ENCODE measurements at places on chromosomes 2 and 18. TPM values are rescaled to one million over a fixed set of nuclear protein-coding genes. Genes with fewer than 3 reads are reported as not detected.

The LYG1 gene
- total RNA-seq, result 1.4 TPM

The ACTR1B gene
- total RNA-seq, result 60.7 TPM

The CD302 gene
- 109 TPM for total RNA-seq

The RBFA gene
- 18.0 TPM for total RNA-seq

The CNDP1 gene
- not detected for total RNA-seq

The PROM2 gene
- 6.0 TPM for total RNA-seq

The ABHD1 gene
- total RNA-seq, result 0.35 TPM

The PPIG gene
- total RNA-seq, result 50.5 TPM

The CDK5R2 gene
- total RNA-seq, result not detected

- no peak for DNase-seq
Measured at GRCh38 chr2:238920601-238921001, 72.7 kb downstream of the TWIST2 start.

GRCh38 chr2:230602562-230603230 is 109.9 kb upstream of the CAB39 start:
- DNase-seq, result no peak

DNA sequence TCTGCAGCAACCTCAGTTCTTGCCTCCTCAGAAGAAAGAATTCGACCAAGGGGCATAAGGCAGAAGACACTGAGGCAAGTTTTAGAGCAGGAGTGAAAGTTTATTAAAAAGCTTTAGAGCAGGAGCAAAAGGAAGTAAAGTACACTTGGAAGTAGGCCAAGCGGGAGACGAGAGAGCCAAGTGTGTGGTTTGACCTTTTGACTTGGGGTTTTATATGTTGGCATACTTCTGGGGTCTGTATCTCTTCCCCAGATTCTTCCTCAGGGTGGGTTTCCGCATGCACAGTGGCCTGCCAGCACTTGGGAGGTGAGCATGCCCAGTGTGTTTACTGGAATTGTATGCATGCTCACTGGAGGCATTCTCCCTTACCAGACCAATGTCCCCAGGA is 59.3 kb upstream of the ANKRD44 start:
- DNase-seq, result no peak

- DNase-seq, result no peak
Measured at GRCh38 chr2:238854246-238854645, 6.4 kb downstream of the TWIST2 start.

DNA sequence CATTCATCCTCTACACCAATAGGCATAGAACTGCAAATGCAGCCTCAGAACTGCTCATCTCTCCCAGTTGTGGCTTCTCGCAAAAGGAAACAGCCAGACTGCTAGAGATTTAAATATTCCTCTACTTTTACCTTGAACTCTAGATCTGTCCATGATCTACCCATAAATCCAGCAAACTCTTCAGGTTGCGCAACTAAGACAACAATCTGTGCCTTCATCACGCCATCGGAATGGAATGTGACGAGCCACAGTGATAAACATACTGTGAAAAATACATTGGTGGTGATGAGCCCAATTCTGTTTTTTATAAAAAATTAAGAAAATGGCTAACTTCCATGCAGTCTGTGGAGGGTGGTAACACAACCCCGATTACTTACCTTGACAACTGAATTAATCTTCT is 626.7 kb downstream of the LRRTM4 start:
- DNase-seq, result no peak

DNA sequence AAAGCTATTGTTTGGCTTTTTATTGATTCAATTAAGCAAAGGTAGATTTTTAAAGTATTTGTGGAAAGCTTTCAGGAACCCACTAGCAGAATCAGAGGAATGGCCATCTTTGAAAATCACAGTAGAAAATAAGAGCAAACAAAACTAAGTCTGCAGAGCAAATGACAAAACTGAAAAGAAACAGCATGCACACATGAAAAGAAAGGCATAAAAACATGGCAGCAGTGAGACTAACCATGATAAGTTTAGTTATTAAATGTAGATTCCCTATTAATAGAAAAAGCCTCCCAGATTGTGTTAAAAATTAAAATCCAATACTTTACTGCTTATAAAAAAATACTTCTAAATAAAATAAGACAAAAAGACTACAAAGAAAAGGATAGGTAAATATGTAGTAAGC is 9.1 kb upstream of the TLK1 start:
- no peak for DNase-seq

DNA sequence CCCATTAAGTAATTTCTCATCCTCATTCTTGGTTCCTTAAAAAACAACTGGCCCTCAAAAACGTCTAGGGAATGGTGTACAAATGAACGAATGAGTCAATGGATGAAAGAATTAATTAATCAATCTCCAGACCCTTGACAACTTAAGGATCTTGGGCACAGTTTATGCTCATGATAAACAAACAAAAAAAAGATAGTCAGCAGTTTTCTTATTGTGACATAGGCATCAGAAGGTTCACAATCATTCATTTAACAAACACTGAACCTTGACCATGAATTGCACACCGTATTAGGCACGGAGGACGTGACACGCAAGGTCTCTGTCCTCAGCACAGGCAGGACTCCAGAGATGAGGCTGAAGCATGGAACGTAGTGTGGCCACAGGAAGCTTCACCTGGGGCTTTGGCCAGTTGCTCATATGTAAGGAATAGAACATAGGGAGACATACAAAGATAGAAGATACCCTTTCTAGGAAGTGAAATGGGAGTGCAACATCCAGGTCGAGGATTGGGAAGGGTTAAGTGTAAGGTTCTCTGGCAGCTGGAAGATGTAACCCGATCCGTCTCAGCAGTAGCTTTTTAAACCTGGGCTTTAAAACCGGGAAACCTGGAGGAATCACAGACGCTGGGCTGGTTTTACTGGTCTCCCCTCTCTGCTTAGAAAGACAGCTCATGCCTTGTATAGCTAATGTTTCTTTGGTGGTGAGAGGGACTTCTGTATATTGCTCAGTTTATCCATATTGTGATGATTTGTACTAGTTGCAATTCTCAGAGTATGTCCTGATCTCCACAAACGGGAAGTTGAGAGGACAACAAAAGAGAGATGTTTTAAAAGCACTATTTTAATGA is 8.9 kb upstream of the LTBP1 start:
- DNase-seq, result no peak

DNA sequence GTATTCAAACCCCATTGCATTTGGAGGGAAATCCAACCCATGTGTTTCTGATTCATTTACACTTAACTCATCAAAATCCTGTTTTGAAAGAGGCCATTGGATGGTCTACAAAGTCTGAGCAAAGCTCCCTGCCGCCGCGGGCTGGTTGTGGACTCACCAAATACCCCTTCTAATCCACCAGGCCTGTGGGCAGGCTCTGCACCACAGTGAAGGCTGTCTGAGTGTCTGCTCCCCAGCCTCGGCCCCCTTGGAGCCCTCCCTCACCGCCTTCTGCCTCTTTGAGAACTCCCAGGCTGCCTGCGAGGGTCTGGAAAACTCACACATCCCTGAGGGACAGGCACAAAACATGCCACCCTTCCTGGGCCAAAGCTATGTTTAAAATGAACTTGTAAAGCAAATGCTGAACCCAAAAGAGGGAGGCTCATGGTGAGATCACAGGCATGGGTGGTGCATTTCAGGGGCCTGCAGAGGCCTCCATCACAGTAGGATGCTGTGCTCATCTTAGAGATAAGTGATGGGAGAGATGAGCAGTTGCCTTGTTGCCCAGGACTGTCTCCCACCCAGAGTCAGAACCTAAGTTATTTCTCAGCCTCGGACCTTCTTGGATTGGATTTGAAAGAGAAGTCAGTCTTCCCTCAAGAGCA is 225.0 kb downstream of the CYP26B1 start:
- peak; percentile 35 for DNase-seq

- DNase-seq, result no peak
Measured at GRCh38 chr2:67564626-67565025, 167.5 kb downstream of the ETAA1 start.

GRCh38 chr2:68151037-68151436 is 6.7 kb upstream of the PNO1 start:
- no peak for DNase-seq

GRCh38 chr2:30224151-30224550 is 7.2 kb upstream of the LBH start:
- DNase-seq, result no peak

DNA sequence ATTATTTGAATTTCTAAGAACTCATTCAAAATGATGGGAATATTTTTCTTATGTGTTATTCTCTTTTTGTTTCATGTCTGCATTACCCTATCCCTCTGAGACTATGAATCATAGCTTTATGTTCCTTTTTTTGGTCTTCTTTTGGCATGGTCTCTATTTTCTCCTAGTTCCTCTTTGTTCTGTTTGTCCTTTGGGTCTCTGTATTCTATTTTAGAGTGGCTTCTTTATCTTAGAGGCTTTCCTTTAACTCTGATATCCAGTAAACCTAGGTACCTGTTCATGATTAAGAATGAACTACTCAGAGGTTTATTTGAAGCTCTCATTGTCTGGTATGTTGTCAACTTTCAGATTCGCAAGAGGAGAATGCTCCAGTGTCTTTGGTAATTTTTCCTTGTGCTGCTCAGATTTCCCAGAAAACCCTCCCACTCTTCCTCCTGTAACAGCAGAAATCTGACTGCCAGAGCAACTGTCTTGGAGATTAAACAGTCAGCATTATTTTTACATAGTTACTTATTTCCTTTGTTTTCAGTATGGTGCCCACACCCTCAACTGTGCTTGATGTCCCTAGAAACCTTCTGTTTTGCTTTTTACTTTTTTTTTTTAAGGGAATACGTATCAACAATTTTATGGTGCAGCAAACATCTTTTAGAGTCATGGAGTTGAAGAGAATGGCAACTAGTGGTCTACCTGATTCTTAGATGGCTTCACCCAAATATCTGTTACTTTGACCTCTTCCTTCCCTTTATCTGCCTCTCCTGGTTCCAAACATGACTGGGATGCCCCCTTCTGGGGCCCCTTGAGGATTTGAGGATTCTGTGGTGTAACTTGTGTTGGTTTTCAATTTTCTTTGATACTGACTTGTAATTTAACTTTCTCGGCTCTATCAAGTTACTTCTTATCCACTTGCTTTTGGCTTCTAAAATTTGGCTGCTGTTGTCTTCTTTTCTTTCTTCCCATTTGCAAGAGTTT is 92.0 kb downstream of the DPP10 start:
- DNase-seq, result no peak

DNA sequence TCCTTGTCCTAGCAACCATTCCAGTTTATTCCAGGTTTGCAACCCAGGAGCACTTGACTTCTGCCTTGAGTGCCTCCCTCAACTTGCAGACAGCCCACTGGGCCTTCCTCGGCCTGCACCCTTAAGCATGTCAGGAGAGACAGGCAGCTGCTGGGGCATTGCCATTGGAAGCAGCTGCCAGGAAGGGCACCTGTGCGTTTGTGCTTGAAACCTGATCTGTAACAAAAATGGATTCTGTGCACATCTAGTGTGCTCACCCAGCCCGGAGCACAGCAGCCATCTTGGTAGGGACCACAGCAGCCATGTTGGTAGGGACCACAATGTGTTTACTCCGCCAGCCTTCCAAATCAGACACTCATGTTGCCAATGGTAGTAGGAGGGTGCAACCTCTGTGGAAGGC is 44.3 kb upstream of the GLI2 start:
- DNase-seq, result no peak

DNA sequence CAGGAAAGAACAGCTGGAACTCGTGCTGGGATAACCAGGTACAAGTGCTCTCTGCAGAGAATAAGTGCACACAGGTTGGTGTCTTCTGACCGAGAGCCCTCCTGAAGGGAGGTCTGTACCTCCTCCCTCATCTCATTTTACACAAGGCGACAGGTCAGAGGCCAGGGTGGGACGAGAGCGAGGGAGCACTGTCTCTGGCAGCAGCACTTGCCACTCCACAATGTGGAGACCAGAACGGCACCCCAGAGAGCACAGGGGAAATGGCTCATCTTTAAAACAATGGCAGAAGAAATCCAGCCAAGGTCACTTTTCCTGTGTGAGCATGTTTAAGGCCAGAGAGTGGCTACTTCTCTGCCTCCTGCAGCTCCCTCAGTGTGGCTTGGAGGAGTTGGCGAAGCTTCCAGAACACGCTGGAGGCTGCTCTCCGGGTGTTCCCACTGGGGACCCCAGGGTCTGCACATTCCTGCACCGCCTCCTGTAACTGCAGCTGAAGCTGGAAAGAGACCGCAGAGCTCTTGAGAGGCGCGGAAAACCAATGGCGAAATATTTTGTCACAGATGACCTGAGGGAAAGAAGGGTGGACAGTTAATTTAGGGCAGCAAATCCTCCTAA is 20.8 kb downstream of the DIPK1C start:
- no peak for DNase-seq

- DNase-seq, result no peak
Measured at GRCh38 chr2:236731767-236732580, 162.3 kb downstream of the ACKR3 start.

- DNase-seq, result no peak
Measured at GRCh38 chr2:42962508-42962953, 170.1 kb upstream of the HAAO start.

- no peak for DNase-seq
Measured at GRCh38 chr2:52676056-52676455, 1091.5 kb upstream of the CHAC2 start.

GRCh38 chr2:102120261-102120660 is 22.3 kb upstream of the IL1R1 start:
- DNase-seq, result no peak

DNA sequence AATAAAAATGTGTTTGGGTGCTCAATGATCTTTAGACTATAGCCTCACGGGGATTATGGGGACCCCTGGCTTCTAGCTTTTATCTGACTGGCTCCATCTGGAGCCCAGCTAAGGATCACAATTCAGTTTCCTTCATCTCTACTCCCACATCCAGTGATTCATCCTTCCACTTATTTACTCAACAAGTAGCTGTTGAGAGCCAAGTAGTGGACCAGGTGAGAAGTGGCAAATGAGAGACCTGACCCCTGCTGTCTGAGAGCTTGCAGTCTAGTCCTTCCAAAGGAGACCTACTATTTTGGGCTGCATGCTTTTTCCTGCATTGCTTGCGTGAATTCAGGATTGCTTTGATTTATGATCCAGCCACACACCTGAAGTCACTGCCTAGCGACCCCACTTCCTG is 10.7 kb upstream of the DSG3 start:
- no peak for DNase-seq

DNA sequence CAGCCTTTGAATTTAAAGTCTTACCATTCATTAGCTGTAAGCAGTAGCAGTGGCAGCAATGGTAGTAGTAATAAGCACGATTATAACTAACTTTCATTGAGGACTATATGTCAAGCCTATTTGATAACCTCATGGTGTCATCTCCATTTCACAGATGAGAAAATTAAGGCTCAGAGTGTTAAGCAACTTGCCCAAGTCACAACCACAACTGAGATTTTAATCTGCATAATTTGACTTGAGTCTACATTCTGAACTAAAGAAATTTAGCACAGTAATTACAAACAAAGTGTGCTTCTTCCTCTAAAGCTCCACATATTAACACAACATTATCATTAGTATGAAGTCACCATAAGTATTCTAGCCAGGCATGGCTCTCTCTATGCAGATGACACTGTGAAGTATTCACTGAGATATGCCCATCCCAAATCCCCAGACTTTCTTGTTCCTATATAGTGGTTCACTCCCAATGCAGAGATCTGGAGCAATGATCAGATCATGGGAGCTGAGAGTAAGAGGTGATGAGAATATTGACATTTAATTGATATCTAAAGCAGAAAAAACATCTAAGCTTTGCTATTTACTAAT is 120.2 kb downstream of the ATAD2B start:
- DNase-seq, result no peak

Data from upper lobe of right lung (tissue), 1 donor.